Activated gamma-delta T cell treated with Interleukin-2 at 50 U/mL for 16 hours (primary cell): ENCODE measurements at places on chromosomes 4 and X.

- no peak for DNase-seq
Measured at GRCh38 chr4:121800638-121800960, 524 bp upstream of the EXOSC9 start.

DNA sequence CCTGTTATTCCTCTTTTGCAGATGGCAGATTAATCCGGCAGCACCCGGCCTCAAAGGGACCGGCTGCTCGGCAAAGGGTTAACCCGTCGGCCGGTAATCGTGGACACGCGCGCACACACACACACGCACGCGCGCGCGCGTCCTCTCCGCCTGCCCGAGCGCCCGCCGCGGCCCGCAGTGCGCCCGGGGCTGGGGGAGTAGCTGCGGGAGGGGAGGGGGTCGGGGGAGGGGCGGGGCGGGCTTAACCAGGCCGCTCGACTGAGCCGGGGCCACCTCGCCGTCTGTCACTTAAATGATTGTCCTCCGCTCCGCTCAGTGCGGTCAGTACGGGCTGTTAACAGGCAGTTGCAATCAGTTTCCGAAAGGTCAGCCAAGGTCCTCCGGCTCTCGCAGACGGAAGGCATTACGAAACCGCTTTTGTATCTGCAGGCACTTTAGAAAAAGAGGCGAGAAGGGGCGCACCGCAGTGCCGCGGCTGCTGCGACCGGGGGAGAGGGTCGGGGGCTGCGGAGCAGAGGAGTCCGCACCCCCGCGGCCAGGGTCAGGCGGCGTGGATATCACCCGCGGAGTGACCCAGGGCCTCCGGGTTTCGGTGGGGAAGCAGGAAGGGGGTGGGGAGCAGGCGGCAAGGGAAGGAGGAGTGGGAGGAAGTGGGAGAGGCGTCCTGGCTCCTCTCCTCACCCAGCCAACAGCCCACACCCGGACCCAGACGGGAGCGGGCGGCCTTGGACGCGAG, 57.3 kb upstream of the BCOR start:
- no peak for DNase-seq

- no peak for DNase-seq
Measured at GRCh38 chr4:83751336-83751949, 215.5 kb downstream of the GPAT3 start.

GRCh38 chr4:15488136-15488535, 18.5 kb downstream of the CC2D2A start:
- DNase-seq, result no peak

GRCh38 chr4:72546456-72546855, 22.6 kb downstream of the ADAMTS3 start:
- no peak for DNase-seq

DNA sequence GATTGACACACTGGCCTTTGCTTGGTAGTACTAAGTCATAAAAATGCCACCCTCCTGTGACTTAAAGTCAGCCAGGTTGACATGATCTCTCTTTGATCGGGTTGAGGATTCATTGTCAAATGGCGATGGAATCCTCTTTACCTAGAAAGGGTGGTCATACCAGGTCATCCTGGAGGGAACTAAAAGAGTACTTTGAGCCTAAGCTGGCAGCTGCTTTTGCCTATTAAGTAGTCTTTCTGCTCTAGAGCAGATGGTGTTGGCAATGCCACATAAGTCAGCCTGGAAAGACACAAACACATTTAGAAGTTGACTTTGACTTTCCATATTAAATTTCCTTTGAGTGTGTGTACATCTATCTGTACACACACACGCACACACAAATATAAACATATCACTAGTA, 39.2 kb upstream of the C4orf54 start:
- no peak for DNase-seq

GRCh38 chr4:177573507-177573906, 131.3 kb upstream of the AGA start:
- no peak for DNase-seq

- DNase-seq, result no peak
Measured at GRCh38 chr4:123380728-123381716, 15.6 kb upstream of the SPRY1 start.

- DNase-seq, result no peak
Measured at GRCh38 chr4:6268650-6269615, 717 bp upstream of the WFS1 start.

GRCh38 chr4:148693913-148694649, 251.9 kb upstream of the NR3C2 start:
- no peak for DNase-seq

GRCh38 chrX:42443267-42443666, 334.7 kb downstream of the PPP1R2C start:
- no peak for DNase-seq

GRCh38 chrX:45769761-45770582, 569.3 kb upstream of the DIPK2B start:
- no peak for DNase-seq

- DNase-seq, result no peak
Measured at GRCh38 chr4:153467897-153468262, 1.7 kb downstream of the TMEM131L start.

- no peak for DNase-seq
Measured at GRCh38 chr4:139461022-139461628, 7.2 kb downstream of the RAB33B start.

- no peak for DNase-seq
Measured at GRCh38 chrX:110374559-110374958, 15.9 kb downstream of the RTL9 start.

DNA sequence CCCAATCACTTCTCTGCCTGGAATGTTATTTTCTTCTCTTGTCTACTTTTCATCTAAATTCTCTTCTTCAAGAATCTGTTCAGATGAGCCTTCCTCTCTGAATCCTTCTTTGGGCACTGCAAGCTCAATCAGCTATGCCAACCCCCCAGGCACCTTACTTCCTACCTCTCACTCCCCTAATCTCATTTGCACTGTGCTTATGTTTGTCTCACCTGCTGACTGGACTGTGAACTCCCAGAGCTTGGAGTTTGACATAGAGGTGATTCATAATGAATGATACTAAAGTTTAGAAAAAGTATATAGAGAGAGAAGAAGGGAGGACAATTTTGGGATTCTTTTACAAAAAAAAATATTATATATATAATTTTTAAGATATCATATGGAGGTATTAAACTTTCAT, 36.3 kb downstream of the ANXA10 start:
- no peak for DNase-seq

GRCh38 chr4:57854748-57855147, 744.6 kb upstream of the IGFBP7 start:
- no peak for DNase-seq

DNA sequence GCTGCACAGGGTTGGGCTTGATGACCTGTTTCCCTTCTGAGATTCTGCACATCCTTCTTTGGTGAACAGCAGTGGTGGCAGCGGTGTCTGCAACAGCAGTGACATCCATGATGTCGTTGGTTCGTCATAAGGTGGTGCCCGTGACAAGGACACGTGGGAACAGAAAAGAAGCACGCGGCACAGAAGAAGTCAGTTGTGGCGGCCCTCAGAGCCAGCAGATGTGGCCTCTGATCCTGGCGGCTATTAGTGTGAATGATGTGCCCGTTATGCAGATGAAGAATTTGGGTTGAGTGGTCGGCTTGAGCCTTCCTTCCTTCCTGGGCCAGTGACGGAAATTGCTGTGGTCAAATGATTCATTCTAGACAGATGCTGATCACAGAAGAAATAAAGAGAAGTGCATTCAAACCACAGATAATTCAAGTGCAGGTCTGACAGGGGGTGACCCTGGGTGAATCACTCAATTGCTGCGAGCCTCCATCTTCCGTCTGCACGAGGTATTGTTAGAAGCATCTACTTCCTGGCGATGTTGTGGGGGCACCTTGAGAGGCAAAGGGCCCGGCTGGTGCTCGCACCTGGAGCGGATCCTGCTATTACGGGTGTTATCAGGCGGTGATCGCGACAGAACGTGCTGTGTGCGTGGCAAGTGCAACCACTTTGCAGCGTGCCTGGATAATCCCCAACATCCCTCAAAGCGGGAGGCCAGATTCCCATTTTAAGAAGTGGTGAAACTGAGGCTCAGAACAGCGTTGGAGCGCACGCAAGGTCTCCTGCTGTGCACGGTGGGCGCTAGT, 215.2 kb upstream of the PSAPL1 start:
- peak; percentile 47 for DNase-seq

DNA sequence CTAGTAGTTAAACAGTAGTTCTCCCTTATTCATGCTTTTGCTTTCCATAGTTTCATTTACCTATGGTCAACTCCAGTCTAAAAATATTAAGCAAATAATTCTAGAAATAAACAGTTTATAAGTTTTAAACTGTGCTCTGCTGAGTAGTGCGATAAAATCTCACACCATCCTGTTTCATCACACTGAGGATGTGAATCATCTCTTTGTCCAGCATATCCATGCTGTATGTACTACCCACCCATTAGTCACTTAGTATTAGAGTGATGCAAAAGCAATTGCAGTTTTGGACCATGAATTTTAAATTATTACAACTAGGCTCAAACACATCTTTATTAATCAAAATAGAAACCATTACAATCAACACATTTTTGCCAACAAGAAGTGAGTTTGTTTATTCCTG, 187.4 kb downstream of the TEX13C start:
- no peak for DNase-seq

DNA sequence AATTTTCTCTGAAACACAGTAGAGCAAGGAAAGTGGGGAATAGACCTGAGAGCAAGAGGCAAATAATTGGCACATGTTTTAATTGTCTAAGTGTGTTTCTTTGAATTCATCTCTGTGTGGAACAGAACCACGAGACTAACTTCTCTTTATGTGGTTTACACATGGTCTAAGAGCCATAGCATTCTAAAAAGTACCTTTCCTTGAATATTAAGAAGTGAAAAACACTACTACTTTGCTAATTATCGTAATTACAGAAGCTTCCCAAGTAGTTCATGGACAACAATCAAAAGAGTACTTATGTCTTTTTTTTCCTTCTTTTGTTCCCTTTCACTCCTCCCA, 2.9 kb upstream of the CYBB start:
- DNase-seq, result no peak

- DNase-seq, result no peak
Measured at GRCh38 chrX:40240844-40241243, 143.1 kb upstream of the BCOR start.

DNA sequence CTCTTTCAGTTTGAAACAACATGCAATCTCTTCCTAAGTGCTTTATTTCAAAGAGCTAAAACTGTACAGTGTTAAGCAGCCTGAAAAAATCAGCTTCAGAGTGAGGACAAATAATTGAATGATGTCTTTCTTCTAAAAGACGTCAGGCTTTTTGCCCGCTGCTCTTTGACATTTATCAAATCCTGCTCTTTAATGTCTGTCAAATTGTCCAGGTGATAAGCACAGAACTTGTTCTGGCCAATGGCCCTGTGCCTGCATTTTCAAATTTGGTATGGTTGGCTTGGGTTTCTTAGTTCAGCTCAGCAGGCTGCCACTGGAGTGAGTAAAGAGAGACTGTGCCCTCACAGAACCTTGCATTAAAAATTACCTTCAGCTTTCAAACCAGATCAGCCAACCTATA, 712.9 kb upstream of the LCORL start:
- no peak for DNase-seq

- DNase-seq, result no peak
Measured at GRCh38 chr4:155608225-155608885, 58.3 kb upstream of the GUCY1A1 start.

GRCh38 chr4:6177587-6178197, 22.7 kb downstream of the JAKMIP1 start:
- DNase-seq, result peak; percentile 61

- no peak for DNase-seq
Measured at GRCh38 chr4:26058537-26058936, 144.5 kb downstream of the SMIM20 start.

GRCh38 chr4:90162566-90162965, 35.4 kb downstream of the CCSER1 start:
- no peak for DNase-seq

DNA sequence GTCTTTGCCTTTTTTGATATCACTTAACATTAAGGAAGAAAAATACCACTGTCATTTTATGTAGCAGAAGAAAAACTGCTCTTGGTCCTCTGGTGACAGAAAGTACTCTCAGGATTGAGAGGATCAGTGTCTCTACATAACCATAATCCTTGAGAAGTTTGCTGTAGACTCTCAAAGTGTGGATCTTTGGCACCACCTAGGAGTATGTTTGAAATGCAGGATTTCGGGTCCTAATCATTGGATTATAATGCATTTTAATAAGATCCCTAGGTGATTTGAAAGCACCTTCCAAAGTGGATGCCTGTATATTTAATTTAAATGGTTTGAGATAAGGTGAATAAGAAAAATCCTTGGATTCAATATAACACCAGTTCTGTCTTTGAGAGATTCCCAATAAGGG, 23.2 kb downstream of the MOB1B start:
- DNase-seq, result no peak

DNA sequence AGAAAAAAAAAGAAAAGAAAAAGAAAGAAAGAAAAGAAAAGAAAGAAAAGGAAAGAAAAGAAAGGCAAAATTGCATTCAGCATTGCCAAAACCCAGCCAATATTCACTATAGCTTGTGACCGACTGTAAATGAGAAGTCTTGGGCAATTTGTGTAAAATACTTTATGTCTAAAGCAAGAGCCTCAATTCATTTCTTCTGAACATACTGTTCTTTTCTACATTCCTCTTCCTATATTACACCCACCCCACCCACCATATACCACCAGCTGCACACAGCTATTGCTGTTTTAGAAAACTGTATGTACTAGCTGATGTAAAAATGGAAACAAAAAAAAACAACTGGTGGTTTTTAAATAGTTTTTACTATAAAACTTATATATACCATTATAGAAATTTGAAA, 156.9 kb upstream of the TTC29 start:
- no peak for DNase-seq

DNA sequence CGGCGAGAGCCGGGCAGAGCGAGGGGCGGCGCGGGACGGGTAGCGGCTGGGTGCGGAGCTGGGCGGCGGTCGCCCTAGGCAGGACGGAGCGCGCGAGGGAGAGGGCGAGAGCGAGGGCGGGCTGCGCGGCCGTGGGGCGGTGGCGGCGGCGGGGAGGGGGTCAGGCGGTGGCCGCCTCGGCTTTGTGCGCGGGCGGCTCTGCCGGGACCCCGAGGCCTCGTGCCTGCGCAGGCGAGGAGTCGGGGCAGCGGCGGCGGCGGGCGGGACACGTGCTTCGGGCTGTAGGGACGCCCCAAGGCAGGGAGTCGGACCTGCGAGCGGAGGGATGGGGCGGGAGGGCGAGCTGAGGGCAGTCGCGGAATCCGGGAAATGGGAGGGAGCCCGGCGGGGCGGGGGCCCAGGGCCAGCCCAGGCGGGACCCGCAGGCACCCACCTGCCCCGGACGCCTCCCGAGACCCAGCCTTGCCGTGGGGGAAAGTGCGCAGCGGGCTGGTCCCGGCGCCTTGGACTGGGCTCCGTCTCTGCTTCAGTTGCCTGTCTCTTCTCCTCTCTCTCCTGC, 465 bp downstream of the BMPR1B start:
- DNase-seq, result peak; percentile 3

DNA sequence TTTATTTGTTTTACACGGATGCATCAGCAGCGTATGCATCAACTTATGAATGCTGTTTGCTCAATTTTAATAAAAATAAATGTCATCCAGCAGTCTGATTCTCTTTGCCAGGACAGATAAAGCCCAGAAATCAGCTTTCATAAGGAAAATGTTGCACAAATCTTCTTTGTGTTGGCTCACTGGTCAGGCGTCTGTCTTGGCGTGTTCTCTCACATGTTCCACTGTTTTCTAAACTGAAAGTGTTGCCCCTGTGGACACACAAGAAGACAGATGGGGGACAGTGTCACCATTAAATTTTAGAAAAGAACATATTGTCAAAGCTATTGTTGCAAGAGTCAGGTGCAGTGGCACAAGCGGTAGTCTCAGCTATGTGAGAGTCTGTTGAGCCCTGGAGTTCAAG, 316.2 kb downstream of the CENPC start:
- DNase-seq, result no peak
